ENCODE measurements at places on chromosomes 1 and 21.

DNA sequence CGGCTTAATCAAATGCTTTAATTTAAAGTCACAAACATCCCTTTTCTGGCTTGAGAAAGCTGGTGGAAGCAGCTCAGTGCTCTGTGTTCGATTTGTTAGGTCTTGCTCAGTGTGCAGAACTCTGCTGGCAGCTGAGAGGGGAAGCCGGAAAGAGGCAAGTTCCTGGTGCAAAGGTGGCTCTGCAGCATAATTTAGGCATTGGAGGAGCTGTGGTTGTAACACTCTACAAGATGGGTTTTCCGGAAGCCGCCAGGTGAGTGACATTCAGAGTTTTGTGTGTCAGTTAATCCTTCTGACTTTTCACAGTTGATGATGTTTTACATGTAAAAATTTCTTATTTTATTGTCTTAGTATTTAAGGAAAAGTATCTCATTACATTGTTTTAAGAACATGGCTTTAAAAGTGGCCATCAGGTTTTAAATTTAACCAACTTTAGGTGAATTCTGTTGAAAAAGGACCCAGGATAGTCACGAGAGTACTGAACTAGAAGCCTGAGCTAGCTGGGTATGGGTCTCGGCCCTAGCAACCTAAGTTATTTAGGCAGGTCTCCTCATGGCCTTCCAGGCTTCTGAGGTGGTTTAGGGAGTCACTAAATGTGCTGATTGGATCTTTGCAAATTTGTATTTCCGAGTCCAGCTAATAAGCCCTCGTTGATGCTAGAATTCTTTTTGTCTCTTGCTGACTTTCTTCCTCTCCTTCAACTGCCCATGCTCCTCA lies 47.1 kb upstream of the PODN start:
- DNase-seq = peak; percentile 57

DNA sequence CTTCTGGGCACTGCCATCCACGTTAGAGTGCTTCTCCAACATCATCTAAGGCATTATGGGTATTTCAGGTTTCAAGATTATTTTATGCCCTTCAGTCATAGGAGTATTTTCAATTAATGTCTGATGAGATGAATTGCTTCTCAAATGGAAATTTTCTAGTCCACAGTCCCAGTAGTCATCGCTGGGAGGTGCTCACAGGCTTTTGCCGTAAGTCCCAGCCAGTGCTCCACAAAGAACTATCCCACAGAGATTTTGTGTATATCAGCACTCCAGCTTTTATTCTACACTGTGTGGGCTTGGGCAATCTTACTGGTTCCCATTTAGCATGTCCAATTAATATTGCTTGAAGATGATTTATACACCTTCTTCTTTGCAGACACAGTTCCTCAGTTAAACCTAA lies 61.0 kb downstream of the SMYD2 start:
- no peak for DNase-seq

GRCh38 chr1:42279055-42279454 lies 56.0 kb downstream of the FOXJ3 start:
- no peak for DNase-seq

DNA sequence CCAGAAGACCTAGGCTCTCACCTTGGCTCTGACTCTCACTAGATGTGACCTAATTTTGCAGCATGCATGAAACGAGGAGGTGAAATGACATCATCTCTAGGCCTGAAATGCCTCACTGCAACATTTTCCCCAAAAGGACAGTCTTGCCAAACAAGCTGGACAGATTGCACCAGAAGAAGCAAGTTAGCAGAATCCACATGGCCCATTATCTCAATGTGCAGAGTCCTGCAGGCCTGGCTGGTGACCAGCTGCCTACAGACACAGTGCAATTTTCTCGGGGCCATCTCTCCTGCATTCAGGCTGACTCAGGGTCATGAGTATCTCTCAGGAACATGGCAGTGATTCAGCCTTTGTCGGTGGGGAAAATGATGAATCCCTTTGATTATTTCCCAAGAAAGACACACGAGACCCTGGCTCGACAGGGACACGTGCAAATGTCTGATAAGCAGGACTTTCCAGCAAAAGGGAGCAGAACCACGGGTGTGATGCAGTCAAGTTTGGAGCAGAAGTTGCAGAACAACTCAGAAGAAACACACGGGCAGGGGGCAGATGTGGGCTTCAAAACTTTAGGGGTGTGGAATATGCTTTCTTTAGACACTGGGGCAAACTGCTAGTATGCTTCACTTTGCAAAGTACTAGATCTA lies 38.7 kb downstream of the TRIM67 start:
- no peak for DNase-seq

- DNase-seq = no peak
Observed at GRCh38 chr1:60088620-60089155, 15.1 kb upstream of the C1orf87 start.

Data from right kidney (tissue), 9 donors.